Fibroblast of skin of abdomen (primary cell): ENCODE measurements at places on chromosomes 7 and 10.

- no peak for DNase-seq
Measured at GRCh38 chr10:23432166-23432565, 6.7 kb upstream of the OTUD1 start.

- DNase-seq = peak; percentile 13
Measured at GRCh38 chr7:30057741-30058140, 29.5 kb downstream of the PLEKHA8 start.

DNA sequence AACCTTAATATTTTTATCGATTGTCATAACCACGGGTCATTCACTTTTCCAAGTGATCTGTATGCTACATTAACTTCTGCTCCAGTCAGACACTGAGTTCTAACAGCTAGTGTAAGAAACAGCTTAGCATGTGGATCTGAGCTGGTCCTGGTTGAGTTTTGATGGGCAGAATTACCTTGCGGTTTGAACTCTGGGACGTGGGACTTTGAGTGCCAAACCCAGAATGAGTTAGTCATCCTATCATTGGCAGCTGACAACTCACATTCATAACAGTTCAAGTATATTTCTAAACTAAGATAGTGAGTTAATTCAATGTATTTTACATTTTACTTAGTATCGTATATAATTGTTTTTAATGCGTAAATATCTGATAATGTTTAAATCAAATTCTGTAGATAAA is 43.2 kb downstream of the C7orf33 start:
- DNase-seq = no peak

GRCh38 chr10:111724121-111724520 is 459.4 kb downstream of the GPAM start:
- DNase-seq = no peak

- DNase-seq = no peak
Measured at GRCh38 chr7:157077986-157078644, 60.6 kb upstream of the UBE3C start.

- DNase-seq = no peak
Measured at GRCh38 chr7:116984511-116984910, 31.2 kb downstream of the ST7 start.

- DNase-seq = no peak
Measured at GRCh38 chr7:126398851-126399529, 853.8 kb downstream of the GRM8 start.

- DNase-seq = no peak
Measured at GRCh38 chr7:114981323-114981722, 59.4 kb downstream of the MDFIC start.

DNA sequence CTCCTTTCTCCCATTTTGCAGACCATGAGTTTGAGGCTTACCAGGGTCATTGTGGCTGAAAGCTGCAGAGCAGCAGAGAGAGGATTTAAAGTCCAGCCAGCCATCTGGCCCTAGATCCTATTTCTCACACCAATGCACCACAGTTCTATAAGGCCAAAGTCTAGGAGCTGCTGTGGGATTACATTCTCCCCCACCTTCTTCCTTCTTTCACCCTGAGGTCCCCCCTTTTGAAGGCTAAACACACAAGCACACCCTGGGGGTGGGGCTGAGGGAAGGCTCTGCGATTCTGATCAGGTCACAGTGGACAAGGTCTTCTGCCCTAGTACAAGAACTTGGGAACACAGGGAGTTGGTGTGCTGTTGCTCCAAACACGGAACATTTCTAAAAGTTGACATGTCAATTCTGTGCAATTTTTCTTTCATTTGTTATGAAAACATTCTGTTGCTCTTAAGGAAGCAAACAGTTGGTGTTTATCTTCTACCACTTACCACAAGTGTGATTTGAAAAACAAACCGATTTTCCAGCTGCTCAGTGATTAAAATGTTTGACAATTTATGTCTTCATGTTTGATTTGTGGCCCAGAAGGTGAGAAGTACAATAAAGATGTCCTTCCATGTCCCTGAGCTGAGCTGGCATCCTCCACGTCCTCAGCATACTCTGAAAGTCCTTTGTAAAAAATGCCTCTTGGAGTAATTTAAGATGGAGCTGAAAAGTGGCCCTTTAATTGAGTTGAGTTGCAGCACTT is 271.6 kb upstream of the PPP2R2D start:
- DNase-seq = no peak

DNA sequence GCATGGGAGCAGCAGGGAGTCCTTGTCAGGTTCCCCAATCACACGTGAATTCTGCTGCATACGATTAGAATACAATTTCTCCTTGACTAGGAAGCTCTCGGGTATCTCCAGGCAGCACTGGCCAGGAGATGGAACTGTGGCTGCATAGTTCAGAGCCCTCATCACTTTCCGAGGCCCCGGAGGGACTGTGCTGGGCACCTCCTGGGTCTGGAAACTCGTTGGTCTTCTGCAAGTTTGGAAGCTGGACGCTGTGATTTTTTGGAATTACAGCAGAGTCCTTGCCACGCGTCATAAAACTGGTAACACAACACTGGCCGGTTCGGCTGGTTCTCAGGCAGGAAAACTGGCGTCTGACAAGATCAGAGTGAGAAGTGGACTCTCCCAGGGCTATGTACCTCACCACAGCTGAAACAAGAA is 216.1 kb downstream of the CCDC3 start:
- no peak for DNase-seq

DNA sequence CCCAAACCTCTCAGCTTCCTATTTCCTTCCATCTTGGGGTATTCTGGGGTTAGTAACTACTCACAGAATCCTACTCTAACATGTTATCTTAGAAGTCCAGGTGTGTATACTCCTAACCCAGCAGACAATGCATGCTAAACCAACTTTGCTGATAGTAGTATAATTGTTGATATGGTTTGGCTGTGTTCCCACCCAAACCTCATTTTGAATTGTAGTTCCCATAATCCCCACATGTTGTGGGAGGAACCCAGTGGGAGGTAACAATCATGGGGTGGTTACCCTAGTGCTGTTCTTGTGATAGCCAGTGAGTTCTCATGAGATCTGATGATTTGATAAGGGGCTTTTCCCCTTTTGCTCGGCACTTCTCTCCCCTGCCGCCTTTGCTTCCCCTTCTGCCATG is 135.1 kb downstream of the CHRM2 start:
- no peak for DNase-seq

- DNase-seq = no peak
Measured at GRCh38 chr10:62724465-62724864, 80.1 kb upstream of the ADO start.

GRCh38 chr10:106395041-106395749 is 769.3 kb downstream of the SORCS1 start:
- DNase-seq = no peak

- peak; percentile 58 for DNase-seq
Measured at GRCh38 chr7:40826411-40827221, 691.8 kb downstream of the SUGCT start.

DNA sequence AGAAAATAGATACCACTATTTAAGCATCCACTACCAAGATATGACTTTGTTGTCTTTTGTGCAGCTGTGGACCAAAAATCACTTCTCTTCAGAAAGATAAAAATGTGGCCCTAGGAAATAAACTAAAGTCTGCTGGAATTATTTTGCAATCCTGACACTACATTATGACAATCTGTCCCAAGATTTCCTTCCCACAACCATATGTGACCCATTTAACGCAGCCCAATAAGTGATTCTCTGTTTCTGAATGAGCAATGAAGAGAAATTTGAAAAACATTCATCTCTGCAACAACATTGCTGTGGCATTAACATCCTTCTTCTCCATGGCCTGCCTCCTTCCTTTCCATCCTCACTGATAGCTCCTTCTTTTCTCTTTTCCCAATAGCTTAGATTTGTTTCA is 212.0 kb downstream of the TSPAN12 start:
- DNase-seq = no peak

DNA sequence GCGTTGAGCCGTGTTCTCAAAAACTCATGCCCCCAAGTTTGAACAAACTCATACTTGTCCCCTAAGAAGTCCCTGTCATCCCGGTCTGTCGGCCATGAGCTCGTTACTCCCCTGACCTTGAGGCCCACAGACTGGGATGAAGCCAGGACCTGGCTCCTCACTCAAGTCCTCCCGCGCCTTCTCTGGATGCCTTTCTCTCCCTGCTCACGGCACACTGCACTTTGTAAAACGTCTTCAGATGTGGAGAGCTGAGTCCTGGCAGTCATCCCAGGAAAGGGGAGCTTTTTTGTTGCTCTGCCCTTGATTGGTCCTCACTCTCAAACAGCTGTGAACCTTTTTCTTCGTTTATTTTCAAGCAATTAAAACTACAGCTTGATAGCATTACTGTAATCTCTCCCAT is 110.8 kb downstream of the JAZF1 start:
- DNase-seq = peak; percentile 88

GRCh38 chr7:94378356-94378755 is 16.3 kb upstream of the COL1A2 start:
- no peak for DNase-seq

- DNase-seq = no peak
Measured at GRCh38 chr10:53463539-53463938, 691.0 kb upstream of the MBL2 start.

- DNase-seq = peak; percentile 88
Measured at GRCh38 chr10:100370714-100371481, 23.9 kb downstream of the SCD start.

DNA sequence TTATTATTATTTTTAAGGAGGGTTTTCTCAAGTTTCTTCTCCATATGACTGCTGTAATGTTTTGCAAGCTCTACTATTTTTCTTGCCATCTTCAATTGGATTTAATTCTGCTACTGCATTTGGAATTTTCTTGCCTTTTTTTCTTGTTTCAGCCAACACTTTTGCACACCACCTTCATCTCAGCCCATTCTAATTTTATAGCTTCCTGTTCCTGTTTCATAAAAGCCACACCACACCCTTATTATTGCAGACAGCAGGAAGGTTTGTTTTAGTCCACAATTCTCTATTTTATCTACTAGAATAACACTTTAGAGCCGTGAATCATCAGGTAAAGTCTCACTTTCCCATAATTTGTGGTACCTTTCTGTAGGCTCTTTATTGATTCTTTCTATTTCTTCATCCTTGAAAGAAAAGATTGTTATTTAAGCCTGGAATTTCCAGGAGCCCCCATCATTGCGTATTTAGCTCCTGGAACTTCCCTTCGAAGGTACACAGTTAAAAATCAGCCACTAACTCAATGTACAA is 209.3 kb upstream of the TBX20 start:
- no peak for DNase-seq

GRCh38 chr7:157482025-157482424 is 145.2 kb downstream of the DNAJB6 start:
- no peak for DNase-seq

GRCh38 chr10:44680764-44681163 is 230.4 kb upstream of the TMEM72 start:
- no peak for DNase-seq

- no peak for DNase-seq
Measured at GRCh38 chr10:128867210-128867609, 599.8 kb upstream of the MGMT start.

DNA sequence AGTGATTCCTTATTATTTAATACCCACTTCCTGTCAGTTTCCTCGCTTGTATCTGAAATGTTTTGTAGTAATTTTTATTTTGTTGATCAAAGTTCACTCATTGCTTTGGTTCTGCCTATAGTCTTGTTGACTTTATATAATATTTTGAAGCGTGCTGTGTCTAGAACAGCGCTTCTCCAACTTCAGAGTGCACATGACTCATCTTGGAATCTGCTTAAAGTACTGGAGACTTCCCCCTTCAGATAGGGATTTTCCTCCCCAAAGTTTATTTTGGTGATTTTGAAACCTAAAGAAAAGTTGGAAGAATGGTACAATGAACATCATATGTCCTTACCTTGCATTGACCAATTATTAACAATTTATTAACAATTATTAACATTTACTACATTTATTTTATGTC is 5.8 kb downstream of the COMTD1 start:
- DNase-seq = peak; percentile 28

DNA sequence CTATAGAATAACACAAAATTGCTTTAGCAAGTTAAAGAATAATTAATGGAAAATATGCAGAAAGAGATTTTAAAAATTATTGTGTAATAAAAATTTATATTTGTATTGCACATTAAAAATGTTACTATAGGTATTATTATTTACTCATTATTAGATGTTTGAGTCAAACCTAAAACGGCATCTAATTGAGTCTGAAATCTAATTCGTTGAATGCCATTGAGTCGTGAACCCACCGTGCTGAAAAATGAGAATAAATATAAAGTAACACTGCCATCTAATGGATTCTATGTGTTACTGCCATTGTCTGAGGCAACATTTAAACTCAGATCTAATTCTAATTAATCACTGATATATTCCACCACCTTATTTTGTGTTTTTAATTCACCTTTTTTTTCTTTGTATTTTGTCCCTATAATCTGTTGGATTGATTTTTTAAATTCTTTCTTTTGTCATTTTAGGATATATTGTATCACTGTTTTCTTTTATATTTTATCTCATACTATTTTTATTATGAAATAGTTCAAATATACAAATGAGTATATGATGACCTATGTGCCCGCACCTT is 62.2 kb downstream of the SAMD9 start:
- peak; percentile 58 for DNase-seq

DNA sequence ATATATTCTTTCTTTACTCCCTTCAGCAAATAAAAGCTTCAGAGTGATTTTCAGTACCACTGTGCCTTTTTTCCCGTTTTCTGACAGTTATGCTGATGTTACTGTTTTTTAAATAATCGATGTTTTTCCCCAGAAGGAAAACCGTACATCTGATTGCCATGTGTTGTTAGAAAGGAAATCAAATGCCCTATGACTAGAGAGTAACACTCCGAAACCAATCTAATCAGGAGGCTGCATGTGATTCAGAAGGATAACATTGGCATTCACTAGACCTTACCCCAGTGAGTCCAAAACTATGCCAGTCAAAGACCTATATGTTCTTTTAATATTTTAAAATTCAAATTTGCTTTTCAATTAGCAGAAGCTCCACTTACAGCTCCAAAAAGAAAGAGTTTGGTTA is 116.3 kb downstream of the TMEM26 start:
- no peak for DNase-seq

GRCh38 chr7:95141755-95142154 is 182.6 kb downstream of the PON1 start:
- peak; percentile 25 for DNase-seq

- no peak for DNase-seq
Measured at GRCh38 chr7:43072530-43072929, 39.9 kb upstream of the HECW1 start.

- no peak for DNase-seq
Measured at GRCh38 chr10:114301951-114302710, 63.1 kb downstream of the VWA2 start.

DNA sequence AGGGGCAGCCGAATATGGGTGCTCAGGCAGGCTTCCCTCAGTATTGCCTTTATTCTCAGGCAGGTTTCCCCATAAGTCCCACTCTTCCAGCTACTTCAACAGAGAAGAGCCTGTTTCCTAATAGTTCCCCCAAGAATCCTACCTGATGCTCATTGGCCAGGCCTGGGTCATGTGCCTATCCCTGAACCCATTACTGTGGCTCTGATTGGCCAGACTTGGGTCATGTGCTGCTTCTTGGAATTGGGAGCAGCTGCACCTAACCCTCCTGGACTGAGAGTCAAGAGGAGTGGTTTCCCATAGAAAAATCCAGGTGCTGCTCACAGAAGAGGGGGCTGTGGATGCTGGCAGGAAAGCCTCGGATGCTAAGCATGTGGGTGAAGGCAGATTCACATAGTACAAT is 21.7 kb downstream of the OPALIN start:
- no peak for DNase-seq
